Activated T-cell treated with anti-CD3 and anti-CD28 coated beads, Interleukin-2, amount 50 U/mL, for 4 hours (primary cell): ENCODE measurements at places on chromosomes 6 and 20.

DNA sequence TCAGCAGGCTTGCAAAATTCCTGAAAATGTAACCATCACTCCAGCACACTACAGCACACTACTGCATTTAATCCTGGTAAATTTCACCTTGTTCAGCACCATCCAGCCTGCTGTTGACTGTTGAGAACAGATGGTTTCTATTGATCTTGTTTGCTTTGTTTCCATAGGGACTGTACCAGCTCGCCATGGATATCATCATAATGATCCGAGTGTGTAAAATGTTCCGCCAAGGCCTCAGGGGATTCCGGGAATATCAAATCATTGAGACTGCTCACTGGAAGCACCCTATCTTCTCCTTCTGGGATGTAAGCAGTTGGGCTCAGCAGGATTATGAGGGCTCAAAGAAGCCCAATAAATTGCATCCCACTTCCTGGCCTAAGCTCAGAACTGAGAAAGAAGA, 4.1 kb downstream of the CNBD2 start:
- no peak for DNase-seq

- no peak for DNase-seq
Observed at GRCh38 chr6:169503422-169504152, 198.2 kb downstream of the WDR27 start.

GRCh38 chr20:36333841-36334240, 27.7 kb downstream of the DLGAP4 start:
- DNase-seq = no peak

DNA sequence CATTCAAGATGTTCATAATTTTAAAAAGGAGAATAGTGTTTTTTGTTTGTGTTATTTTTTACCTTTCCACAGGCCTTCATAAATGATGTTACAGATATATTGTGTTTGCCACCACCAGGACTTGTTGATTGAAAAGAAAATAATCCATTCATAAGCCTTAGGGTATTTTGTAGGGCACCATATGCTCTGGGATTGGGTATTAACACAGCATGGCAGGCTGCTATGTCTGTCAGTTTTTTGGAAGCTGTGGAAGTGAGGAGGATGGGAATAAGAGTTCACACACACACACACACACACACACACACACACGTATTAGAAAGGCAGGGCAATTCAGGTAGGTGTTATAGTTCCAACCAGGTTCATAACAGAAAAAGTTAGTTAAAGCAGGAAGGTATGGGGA, 237.9 kb downstream of the HDGFL1 start:
- no peak for DNase-seq

- DNase-seq = no peak
Observed at GRCh38 chr6:7129784-7130569, 22.2 kb downstream of the RREB1 start.

DNA sequence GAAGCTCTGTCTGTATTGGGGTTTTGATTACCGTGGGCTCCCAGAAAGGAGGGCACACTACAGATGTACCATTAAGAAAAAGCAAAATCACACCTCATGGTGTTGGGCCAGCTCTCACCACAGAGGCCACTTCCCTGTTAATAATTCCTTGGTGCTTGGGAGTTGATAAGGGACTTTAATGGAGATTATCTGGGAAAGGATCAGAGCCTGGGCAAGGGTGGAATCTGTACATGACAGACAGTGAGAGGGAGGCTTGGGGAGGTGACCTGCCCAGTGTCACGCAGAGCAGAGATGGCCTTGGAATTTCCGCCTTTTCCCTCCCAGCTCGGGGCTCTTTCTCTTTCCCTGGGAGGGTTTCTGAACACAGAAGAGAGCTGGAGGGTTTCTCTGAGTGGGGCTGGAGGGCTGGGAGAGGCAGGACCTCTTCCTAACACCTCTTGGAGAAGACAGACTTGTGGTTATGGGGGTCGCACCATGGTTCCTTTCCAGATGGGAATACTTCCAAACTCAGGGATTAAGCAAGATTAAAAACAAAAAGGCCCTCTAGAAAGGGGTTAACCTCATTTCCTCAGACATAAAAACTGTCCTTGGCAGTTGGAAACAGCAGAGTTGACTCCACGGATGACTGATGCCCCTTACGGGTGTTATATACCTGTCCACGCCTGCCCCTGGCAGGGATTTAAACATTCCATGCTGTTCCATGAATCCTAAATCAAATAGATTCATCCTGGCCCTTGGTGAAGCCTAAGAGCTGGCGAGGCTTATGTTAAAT, 16.8 kb upstream of the KCNK16 start:
- DNase-seq = no peak

- no peak for DNase-seq
Observed at GRCh38 chr20:40953416-40953815, 75.2 kb upstream of the TOP1 start.

GRCh38 chr20:52130406-52130805, 61.2 kb downstream of the ZFP64 start:
- DNase-seq = no peak

DNA sequence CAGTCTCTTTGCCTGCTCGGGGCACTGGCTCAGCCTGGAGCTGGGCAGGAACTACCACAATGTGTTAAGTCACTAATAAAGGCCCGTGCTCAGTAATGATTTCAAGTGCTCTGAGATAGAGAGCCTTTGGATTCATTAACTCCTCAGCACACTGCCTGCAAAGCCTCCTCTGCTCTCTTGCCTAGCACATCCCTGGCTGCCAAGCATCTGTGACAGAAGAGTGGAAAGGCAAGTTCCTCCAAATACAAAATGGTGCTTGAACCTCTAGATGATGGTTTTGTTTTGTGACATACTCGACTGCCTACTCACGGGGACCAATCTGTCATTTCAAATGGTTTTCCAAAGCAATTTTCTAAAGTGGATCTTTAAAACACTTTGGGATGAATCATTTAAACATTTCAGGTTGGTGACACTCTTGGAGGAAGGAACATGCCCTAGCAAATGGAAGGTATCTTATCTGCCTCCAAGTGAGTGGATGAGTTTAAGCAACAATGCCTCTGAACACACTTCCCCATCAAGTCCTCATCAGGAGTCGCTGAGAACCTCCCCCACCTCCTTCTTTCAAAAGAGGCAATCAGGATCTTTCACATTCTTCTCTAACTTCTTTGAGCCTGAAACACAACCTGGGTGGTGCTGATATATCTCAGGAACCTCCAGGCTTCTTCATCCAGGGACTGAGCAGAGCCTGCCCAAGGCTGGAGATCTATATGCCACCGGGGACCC, 35.8 kb downstream of the METTL24 start:
- no peak for DNase-seq

DNA sequence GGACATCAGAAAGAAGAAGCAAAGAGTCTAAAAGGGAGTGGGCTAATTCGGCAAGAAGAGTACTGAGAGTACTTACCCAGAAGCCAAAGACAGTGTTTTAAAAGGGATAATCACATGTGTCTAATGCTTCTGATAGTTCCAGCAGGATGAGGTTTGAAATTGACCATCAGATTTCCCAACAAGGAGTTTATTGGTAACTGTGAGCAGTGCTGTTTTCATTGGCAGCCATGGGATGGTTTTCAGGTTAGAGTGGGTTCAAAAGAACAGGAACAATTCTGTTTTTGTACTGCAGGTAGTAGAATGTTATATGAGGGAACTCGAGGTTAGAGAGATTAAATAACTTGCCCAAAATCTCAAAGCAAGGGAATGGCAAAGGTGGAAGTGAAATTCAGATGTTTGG, 8.5 kb downstream of the RNF217 start:
- DNase-seq = no peak

DNA sequence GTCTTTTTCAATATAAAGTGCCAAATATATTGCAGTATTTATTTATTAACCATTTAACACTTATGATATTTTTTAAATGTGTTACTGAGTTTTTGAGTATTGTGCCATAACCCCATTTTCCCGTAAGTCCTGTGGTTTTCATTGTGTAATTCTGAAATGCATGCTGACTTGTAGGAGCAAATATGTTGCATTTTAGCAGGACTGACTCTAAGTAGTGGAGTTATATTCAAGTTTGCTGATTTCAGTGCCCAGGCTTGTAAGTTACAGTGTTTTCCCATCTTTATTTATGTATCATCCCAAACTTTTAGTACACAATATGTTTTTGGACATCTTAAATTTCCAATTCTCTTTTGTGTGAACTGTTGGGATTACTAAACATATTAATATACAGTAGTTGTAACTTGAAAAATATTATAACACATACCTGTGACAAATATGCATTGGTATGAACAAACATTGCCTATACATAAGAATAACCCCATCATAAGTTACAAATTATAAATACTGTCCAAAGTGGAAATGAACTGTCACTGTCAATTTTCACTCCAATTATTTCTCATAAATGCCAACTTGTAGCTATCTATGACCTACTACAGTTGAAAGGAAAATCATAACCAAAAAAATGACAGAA, 179.3 kb upstream of the RUNX2 start:
- no peak for DNase-seq

DNA sequence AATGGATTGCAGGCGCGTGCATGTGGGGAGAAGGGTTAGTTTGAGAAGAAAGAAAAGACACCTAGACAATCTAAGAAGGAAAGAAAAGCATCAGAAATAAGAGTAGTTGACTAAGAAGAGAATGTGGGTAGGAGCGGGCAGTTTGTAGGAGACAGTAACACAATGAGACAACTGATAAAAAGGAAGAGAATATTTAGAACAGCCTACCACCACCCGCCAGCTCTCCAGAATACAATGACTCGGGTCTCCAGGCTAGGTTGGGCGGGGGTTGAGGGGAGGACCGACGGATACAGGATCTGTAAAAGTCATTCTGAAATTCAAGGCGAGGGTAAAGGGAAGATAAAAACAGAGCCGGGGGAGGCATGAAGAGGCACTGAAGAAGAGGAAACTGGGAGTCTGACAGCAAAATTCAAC, 712 bp downstream of the ABHD16A start:
- no peak for DNase-seq

DNA sequence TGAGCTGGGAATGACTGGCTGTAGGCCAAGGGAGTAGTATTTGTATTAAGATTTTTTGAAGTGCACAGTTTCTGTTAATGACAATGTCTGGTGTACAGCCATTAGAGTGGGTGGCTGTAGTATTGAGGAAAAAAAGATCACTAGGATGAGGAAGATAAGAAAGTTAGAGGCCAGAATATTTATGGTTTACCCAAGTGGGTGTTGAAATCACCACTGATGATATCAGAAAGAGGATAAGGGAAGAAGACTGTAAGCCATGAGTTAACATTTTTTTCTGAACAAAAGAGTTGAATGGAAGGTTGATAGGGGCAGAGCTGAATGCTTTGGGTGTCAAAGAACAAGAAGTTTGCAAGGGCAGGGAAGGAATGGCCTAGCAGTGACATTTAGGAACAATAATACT, 104.7 kb downstream of the PRDM13 start:
- no peak for DNase-seq

- DNase-seq = no peak
Observed at GRCh38 chr6:135088818-135089809, 34.5 kb upstream of the HBS1L start.

- no peak for DNase-seq
Observed at GRCh38 chr6:17311595-17312311, 30.6 kb downstream of the RBM24 start.

DNA sequence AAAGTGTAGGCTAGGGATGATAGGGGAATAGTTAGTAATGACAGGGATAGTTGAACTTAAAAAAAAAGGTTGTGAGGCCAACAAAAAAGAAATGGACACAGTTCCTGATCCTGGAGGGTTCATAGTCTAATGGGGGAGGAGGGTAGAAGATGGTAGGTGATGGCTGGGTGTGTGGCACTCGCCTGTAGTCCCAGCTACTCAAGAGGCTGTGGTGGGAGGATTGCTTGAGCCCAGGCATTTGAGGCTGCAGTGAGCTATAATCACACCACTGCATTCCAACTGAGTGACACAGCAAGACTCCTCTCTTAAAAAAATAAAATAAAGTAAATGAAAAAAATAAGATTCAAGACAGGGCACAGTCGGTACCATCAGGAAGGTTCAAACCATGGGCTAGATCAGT, 2.4 kb upstream of the MICB start:
- no peak for DNase-seq

DNA sequence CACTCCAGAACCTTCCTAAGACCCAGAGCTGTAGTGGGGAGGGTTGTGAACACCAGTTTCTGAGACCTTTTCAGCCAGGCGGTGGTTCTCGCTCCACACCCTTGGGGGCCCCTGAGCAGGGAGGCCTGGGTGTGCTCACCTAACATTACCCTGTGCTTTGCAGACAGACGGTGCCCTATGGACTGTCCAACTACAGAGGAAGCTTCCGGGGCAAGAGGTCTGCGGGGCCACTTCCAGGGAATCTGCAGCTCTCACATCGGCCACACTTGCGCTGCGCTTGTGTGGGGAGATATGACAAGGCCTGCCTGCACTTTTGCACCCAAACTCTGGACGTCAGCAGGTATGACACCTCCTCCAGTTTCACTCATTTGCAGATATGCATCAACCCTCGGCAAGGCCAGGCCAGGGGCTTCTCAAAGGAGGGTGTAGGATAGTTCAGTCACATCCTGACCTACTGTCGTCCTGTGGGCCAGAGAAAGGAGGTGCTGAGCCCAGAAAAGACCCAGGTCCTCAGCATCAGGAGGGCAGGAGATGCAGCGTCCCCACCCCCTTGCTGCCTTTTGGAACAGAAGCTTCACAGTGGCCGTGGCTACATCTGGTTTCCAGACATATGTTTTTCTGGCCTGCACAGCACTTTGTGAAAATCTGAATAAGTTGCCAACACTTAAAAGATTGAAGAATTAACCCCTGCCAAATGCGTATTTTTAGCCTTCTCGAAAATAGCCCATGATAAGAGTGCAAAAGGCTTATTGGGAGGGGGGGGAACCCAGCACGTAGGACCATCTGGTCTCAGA, 20.6 kb downstream of the EDN3 start:
- no peak for DNase-seq

DNA sequence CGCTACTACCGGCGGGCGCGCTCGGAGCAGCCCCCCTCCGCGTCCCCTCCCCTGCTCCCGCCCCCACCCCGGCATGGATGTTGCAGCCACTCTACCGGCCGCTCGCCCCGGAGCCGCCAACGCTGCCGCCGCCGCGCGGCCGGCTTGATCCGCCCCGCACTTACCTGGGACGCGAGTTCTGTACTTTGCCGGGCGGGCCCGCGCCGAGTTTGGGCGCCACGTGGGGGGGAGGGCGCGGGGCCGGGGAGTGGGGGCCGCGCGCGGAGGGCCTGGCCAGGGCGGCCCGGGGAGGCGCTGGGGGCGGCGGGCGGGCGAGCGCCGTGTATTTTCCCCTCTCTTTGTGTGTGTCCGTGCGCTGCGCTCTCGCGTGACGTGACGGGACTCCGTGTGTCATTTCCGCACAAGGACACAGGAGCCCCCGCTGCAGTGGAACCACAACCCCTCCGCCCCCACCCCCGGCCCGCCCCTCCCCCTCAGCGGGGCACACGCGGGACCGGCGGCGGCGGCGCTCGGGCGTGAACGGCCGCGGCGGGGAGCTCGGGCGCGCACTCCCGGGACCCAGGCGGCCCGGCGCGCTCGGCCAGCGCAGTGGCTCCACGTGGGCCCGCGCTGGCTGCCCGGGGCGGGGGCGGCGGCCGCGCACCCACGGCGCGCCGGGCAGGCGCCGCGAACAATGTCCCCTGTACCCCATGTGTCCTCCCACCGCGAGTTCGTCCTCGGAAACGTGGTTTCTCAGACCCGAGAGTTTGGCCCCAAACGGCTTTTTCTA, at the start of gene BEND3:
BEND3 (minus strand) TSS at position 590 of the 769 bp plus-strand sequence. CDS start 16,230 bp downstream, outside the sequence.
- peak; percentile 64 for DNase-seq
